Pancreas (tissue), 10 donors: ENCODE measurements at places on chromosomes 7 and 10. TPM values are rescaled to one million over a fixed set of nuclear protein-coding genes. Genes with fewer than 3 reads are reported as not detected.

GRCh38 chr7:196283-196682 lies 3.9 kb downstream of the FAM20C start:
- no peak overlapping the region for H3K27ac ChIP-seq
- H3K27me3 ChIP-seq = no peaks in the 10 kb centered on the region
- no peak for DNase-seq
- H3K4me3 ChIP-seq = no peak overlapping the region
- H3K36me3 ChIP-seq = peaks cover 12% of the 10 kb centered on the region

DNA sequence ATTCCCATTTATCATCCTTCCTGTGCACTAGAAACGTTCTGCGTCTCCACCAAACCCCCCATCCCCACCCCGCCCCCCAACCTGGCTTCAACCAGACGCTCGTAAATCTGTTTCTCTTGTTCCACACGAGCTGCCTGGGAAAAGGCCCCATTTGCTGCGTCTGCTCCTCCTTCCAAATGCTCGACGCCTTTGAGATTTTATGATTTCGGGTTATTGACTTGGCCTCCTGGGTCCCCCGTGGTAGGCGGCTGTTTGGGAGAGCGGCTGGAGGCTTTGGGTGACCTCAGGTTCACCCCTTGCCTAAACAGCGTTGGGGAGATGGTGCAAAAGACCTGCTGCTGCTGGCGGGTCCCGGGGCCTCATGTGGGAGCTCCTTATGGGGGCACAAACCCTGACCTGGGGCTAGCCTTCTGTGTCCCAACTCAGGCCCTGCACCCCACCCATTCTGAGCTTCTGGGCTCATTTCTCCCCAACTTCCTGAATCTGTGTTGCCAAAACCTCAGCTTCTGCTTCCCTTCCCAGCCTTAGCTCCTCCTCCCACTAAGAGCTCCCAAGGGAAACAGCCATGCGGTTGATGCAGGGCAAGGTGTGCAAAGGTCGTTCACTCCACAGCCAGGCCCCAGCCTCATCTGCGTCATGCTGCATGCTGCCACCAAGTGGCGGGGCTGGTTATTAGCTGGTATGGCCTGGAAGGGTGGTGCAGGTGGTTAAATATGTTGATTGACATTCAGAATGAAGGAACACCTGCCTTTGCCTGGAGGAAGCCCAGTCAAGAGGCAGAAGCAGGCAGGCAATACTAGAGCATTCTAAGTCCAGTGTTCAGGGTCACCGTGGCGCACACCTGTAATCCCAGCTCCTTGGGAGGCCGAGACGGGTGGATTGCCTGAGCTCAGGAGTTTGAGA lies 49.1 kb upstream of the ELN start:
- DNase-seq = peak; percentile 87
- no peak overlapping the region for H3K4me3 ChIP-seq
- no peak overlapping the region for H3K27ac ChIP-seq
- no peaks in the 10 kb centered on the region for H3K4me1 ChIP-seq
- no peaks in the 10 kb centered on the region for H3K36me3 ChIP-seq

DNA sequence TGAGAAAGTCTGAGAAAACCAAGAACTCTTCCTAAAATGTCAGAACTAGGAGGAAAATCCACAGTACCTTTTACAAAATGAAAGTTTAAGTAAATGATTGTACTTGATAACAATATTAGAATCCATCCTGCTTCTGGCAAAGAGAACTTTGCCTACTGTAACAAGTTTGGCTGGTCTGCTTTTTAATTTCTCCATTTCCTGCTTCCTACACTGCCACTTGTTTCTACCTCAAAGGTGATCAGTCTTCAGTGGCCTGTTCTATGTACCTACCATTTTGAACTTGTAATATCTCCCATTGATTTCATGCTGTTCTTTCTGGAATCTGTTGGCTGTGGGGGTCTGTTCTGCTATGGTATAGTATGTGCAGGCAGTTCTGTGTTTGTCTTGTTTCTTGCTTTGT lies 32.9 kb upstream of the CAPZA2 start:
- no peaks in the 10 kb centered on the region for H3K4me1 ChIP-seq
- no peak for DNase-seq
- H3K27me3 ChIP-seq = no peaks in the 10 kb centered on the region
- no peaks in the 10 kb centered on the region for H3K36me3 ChIP-seq
- no peak overlapping the region for H3K4me3 ChIP-seq

- H3K4me1 ChIP-seq = no peaks in the 10 kb centered on the region
- peak overlapping the region; percentile 62 for H3K27ac ChIP-seq
- no peaks in the 10 kb centered on the region for H3K27me3 ChIP-seq
- peak; percentile 45 for DNase-seq
- H3K36me3 ChIP-seq = no peaks in the 10 kb centered on the region
These were observed 74.5 kb upstream of the LEP start for GRCh38 chr7:128166603-128167041.

GRCh38 chr10:117432866-117433265 lies 57.6 kb upstream of the PDZD8 start:
- no peak for DNase-seq
- H3K36me3 ChIP-seq = no peaks in the 10 kb centered on the region
- no peaks in the 10 kb centered on the region for H3K4me1 ChIP-seq
- no peak overlapping the region for H3K4me3 ChIP-seq
- no peak overlapping the region for H3K27ac ChIP-seq
- H3K27me3 ChIP-seq = no peaks in the 10 kb centered on the region

- no peak overlapping the region for H3K27ac ChIP-seq
- no peak overlapping the region for H3K4me3 ChIP-seq
- DNase-seq = no peak
These were observed 48.6 kb downstream of the EXOC4 start for GRCh38 chr7:133301444-133301843.

DNA sequence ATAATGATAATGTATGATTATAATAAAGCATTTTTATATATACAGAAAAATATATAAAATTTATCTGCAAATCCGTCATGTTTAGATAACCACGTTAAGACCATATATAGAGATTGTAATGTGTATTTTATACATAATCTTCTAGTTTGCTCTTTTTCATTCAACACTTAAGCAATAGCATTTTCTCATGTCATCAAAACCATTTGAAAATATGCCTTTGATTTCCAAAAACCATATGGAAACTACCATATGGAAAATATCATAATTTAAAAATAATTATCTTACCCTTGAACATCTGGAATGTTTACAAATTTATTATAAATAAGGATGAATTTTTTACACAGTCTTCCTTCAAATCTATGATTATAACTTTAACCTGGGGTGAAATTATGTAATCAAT lies 250.4 kb upstream of the NPSR1 start:
- DNase-seq = no peak
- H3K36me3 ChIP-seq = no peaks in the 10 kb centered on the region
- no peaks in the 10 kb centered on the region for H3K27me3 ChIP-seq
- no peak overlapping the region for H3K27ac ChIP-seq
- no peaks in the 10 kb centered on the region for H3K4me1 ChIP-seq

- H3K27me3 ChIP-seq = no peaks in the 10 kb centered on the region
- H3K27ac ChIP-seq = no peak overlapping the region
- H3K36me3 ChIP-seq = no peaks in the 10 kb centered on the region
- H3K4me1 ChIP-seq = peaks cover 13% of the 10 kb centered on the region
- DNase-seq = no peak
- H3K4me3 ChIP-seq = peak overlapping the region; percentile 53
These were observed 904 bp upstream of the CCDC7 start for GRCh38 chr10:32445036-32445435.

GRCh38 chr7:34991938-34992840 lies 45.1 kb downstream of the DPY19L1 start:
- H3K4me1 ChIP-seq = peaks cover 6% of the 10 kb centered on the region
- no peaks in the 10 kb centered on the region for H3K27me3 ChIP-seq
- no peak for DNase-seq
- H3K36me3 ChIP-seq = no peaks in the 10 kb centered on the region
- H3K27ac ChIP-seq = no peak overlapping the region

Gene PGAM2
- 6.7 TPM for polyA plus RNA-seq

Gene C7orf57
- not detected for polyA plus RNA-seq

Gene TMEM60
- polyA plus RNA-seq = 11.6 TPM

Gene OPALIN
- not detected for polyA plus RNA-seq
